Activated CD4-positive, alpha-beta T cell treated with anti-CD3 and anti-CD28 coated beads, Interleukin-2, amount 50 U/mL, for 48 hours (primary cell): ENCODE measurements at places on chromosomes 13 and 19.

DNA sequence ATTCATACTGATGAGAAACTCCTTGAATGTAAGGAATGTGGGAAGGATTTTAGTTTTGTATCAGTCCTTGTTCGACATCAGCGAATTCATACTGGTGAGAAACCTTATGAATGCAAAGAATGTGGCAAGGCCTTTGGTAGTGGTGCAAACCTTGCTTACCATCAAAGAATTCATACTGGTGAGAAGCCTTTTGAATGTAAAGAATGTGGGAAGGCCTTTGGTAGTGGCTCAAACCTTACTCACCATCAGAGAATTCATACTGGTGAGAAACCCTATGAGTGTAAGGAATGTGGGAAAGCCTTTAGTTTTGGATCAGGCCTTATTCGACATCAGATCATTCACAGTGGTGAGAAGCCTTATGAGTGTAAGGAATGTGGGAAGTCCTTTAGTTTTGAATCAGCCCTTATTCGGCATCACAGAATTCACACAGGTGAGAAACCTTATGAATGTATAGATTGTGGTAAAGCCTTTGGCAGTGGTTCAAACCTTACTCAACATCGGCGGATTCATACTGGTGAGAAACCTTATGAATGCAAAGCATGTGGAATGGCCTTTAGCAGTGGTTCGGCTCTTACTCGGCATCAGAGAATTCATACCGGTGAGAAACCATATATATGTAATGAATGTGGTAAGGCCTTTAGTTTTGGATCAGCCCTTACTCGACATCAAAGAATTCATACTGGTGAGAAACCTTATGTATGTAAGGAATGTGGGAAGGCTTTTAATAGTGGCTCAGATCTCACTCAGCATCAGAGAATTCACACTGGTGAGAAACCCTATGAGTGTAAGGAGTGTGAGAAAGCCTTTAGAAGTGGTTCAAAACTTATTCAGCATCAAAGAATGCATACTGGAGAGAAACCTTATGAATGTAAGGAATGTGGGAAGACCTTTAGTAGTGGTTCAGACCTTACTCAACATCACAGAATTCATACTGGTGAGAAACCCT is 26.6 kb downstream of the ZNF345 start:
- no peak for DNase-seq

DNA sequence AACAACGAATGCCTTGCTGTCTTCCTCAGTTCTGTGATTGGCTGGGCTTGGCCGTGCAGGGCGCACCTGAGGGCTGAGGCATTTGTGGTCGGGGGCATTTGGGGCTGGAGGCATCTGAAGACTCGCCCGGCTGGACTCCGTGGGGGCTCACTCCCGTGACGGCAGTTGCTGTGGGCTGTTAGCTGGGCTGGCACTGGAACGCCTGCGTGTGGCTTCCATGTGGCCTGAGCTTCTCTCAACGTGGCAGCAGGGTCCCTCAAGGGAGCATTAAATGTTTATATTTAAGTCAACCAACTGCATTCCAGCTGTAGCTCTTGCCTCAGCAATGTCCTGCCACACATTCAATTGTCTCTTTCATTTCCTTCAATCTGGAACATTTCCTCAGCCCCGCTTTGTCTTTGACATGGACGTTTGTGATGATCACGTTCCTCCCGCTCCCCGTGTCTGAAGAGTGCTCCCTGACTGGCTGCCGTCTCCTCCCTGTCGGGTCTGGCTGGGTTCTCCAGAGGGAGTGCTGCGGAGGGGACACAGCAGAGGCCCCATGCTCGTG is 21.0 kb downstream of the CCDC8 start:
- no peak for DNase-seq

- DNase-seq, result no peak
These were observed 4.0 kb upstream of the SIGLEC8 start for GRCh38 chr19:51462276-51462675.

DNA sequence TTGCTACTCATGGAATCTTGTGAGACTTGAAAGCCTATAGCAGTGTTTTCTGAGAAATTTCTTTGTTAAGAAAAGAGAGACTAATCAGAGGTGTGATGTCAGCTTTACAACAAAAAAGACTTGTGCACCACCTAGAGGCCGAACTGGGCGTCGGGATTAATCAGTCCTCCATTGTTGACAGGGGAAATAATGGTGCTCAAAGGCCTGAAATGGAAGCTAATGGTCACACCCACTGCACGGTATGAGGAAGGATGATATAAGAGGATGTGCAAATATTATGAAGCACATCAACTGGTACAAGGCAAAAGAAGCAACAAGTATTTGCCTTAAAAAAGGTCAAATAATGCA is 480.2 kb upstream of the MIR17HG start:
- peak; percentile 21 for DNase-seq

DNA sequence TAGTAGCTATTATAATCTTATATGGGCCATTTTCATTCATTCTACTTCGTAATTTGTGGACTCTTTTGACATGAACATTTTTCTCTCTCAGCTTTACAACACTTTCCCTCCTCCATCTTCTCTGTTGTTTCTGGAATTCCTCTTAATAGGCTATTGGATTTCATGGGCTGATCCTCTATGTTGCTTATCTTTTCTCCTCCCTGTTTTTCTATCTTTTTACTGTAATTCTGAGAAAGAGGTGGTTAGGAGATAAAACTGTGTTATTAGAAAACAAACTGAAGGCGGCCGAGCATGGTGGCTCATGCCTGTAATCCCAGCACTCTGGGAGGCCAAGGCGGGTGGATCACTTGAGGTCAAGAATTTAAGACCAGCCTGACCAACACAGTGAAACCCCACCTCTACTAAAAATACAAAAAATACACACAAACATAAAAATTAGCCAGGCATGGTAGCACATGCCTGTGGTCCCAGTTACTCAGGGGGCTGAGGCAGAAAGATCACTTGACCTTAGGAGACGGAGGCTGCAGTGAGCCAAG is 188.1 kb downstream of the UGGT2 start:
- no peak for DNase-seq

GRCh38 chr13:51577690-51578089 is 6.6 kb upstream of the WDFY2 start:
- no peak for DNase-seq

- DNase-seq, result no peak
These were observed 15.4 kb downstream of the CEBPA start for GRCh38 chr19:33286899-33287298.

DNA sequence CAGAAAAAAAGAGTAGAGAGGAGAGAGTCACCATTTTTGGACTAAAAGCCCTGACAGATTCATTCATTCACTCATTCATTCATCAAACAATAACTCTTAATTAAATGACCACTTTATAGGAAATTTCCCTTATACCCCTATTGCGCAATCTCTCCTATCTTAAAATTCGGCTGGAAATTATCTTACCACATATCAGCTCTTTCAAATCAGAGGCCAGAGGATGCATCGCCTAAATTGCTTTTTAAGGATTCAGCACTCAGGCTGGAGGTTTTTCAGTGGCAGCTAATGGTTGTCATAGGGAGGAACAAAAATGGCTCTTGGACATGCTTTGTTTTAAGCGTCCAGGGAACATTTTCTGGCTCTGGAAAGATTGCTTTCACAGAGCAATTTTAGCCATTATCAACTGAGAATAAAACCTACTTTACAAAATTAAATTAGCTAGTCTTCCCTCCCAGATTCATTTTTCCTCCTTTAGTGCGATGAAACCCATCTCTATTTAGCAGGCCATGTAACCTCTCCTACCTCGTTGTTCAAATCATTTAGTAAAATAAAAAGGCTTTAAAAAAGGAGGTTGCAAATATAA is 115.2 kb downstream of the OLFM4 start:
- no peak for DNase-seq

DNA sequence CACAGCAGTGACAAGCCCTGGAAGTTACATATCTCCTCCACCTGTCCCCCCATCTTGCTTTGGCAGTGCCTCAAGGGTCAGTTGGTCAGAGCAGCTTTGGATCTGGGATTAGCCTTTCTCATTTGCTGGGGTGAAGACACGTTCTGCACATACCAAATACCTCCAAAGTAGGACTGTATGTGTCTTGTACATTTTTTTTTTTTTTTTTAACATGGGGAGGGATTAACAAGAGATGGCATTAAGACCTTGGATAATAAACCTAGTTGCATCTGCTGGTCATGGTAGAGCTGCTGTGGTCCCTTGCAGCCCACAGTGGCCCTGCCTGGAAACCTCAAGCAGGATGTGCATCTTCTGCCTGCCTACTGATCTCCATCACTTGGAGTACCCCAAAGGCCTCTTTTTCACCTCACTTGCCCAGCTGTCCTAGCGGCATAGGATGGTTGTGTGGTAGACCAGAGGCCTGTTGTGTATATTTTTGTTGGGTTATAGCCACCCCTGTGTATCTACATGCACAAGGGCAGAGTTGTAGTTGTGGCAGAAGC is 2.5 kb downstream of the RPS19 start:
- DNase-seq, result peak; percentile 11

GRCh38 chr19:19422156-19422555 is 16.7 kb downstream of the GATAD2A start:
- DNase-seq, result no peak

- DNase-seq, result peak; percentile 84
These were observed 8.4 kb downstream of the PEAK3 start for GRCh38 chr19:2273356-2274184.

DNA sequence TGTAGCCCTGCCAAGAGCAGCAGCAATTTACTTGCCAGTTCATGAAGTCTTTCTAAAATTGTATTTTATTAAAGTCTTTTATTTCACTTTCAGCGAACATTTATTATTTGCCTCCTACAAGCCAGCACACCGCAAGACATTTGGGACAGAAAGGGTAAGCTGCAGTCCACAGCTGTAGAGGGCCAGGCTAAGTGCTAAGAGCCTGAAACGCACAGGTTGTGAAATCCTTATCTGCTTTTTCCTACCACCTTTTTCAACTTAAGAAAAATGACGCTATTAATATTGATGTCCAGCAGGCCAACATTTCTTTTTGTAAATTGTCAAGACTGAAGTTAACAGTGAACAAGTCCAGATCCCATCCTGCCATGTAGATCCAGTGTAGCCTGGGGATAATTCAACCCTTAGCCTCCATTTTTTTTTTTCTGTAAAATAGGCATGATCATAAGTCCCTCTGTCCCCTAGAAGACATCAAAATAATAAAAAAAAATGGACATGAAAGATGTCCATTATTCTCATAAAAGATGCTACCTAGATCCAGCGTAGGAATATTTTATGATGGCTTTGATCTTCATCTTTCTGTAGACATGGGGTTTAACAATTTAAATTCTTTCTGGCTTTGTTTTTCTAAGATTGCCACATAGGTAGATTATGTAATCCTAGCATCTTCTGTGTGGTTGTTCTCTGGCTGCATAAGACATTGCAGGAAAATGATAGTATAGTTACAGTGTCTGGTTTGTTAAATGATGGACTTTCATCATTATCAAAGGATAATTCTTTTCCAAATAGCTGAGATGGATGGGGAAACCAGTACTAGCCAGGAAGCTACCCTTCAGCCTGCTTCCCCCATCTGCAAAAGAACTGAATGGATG is 128.4 kb downstream of the SHISA2 start:
- DNase-seq, result no peak

DNA sequence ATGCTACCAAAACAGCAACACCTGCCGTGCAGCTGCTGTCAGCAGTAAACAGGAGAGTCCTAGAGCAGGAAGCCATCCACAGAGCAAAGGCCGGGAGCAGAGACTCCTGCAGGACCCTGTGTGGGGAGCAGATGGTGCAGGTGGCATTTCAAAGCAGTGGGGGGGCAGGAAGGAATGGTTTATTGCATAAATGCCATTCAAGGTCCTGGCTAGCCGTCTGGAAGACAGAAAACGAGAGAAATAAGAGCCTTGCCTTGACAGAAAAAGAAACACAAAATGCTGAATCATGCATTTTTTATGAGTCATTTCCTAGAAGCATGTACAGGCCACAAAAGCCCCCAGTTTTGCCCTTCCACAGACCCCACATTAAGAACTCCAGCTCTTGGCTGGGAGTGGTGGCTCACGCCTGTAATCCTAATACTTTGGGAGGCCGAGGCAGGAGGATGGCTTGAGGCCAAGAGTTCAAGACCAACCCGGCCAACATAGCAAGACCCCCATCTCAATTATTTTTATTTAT is 5.4 kb downstream of the RSPH6A start:
- DNase-seq, result no peak

- no peak for DNase-seq
These were observed 18.3 kb downstream of the ATP4B start for GRCh38 chr13:113639616-113640262.

DNA sequence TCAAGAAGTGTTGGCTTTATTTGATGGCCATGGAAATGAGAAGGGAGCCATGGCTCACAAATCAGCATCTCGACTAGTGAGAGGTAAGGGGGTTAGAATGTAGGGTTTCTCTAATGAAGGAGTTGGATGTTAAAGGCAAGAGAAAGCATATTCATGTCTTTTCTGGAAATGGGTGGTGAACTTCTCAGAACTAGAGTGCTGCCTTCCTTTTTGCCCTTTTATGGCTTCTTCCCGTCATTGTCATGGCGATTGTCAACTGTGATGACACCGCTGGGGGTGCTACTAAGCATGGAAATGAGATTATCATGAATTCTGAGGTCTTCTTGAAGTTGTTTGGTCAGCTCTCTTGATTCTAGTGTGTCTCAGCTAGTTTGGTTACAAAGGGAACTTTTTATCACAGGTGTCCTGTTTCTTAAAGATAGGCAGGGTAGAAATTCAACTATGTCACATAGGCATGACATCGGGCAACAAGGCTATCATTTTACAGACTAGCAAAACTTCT is 180.4 kb downstream of the LIG4 start:
- no peak for DNase-seq

DNA sequence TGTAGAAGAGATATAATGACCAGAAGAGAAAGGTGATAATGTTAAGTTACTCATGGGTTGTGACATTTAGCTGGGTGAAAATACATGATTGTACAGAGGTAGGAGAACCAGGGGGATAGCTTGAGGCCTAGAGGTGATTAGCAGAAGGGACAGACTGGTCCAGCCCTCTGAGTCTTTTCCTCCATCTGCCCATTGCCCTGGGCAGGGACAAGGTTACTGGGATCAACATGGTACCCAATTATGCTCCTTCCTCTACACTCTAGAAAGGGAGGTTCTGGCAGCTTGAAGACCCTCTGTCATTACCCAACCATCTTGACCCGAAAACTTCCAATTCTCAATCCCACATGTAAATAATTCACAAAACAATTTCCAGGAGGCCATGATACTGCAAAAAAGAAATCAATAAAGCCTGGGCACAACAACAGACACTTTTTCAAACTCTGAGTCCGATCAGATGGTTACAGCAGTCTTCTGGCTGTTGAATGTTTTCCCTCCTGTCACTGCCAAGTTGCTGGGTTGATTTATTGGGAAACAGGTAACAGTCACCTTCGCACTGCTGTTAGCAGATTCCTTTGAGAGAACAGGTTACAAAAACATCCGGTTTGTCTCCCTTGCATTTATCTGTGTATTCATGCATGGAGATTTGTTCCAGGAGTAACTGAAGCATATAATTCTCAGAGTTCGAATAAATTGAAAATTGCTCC is 239.1 kb upstream of the HTR2A start:
- no peak for DNase-seq
